ENCODE measurements at places on chromosomes 2 and 18.

DNA sequence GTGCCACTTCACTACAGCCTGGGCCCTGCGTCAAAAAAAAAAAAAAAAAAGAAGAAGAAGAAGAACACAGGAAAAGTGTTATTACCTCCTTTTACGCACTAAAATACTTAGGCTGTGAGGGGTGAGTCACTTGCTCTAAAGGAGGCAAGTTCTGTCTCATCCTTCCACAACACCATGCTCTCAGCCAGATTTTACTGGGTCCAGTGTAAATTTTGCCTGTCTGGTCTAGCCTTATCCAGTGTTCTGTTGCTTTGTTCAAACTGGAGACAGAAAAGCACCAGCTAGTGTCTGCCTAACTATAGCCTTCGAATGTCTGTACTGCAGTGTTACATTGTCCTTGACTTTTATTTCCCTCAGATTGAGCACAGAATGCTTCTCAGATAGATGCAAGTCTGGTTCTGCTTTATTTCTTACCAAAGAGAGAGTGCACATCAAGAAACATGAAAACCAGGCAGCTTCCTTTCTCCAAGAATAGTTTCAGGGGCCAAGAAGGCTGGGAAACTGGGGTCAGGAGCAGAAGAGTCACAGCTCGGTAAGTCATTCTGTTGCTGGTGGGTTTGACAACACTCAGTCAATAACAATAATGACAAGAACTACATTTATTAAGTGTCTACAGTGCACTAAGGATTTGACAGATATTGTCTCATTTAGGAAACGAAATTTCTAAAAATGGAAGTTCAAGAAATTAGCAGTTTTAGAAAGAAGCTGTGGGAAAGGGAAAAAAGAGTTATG, 3.1 kb upstream of the MSGN1 start:
- DNase-seq = no peak

GRCh38 chr2:3079959-3080948, 297.4 kb downstream of the EIPR1 start:
- no peak for DNase-seq

DNA sequence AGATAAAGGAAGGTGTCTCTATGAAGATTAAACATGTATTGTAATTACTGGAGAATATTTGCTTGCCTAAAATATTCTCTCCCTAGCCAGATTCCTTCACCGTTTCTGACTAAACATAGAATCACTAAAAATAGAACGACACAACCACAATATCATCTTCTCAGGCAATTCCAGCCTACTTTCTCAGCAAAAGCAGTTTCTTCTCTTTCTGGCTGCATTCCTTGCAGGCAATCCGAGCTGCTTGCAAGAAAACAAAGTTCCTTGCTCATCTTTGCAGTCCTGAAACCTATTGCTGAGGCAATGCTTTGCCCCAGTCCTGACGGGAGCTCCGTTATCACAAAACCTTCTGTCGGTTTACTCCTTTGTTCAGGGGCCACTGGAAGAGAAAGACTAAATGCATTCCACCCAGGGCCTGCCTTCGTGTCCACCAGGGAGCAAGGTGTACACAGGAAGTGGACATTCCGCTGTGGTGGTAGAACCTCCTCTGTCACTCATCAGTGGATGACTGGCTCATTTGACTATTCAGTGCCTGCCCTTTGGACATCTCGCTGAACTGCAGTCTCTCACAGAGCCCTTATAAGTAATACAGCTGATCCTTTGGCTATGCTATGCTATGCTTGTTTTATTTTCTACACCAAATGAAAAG, 239.2 kb upstream of the DOK6 start:
- DNase-seq = no peak

- DNase-seq = no peak
Observed at GRCh38 chr2:41990688-41991087, 57.1 kb upstream of the PKDCC start.

DNA sequence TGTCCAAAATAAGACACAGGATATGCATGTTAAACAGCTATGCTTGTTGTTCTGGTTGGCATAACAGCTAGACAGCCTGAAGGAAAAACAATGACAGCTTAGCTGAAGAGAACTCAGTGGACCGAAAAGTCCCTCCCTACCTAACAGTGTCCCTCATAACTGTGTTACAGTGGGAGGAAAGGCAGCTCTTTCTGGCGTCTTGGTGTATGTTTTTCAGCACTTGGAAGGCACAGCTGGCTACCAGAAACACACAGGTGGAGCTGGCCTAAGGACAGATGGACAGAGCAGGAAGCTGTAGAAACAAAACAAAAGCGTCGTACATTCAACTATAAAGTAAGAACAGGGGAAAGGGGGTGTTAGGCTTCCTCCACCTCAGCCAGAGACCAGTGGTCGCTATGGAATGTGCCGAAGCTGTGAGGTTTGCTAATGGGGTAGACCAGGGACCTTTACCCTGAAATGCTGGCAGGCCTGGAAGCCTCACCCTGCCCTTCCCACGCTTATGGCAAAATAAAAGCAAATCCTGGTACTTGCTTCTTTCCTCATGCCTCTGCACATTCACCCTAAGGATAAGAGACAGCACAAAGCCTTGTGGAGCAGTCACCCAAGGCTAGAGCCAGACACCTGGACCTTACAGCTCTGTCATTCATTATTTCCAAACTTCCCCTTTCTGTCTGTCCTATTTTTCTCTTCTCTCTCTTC, 103.5 kb upstream of the TRIB2 start:
- DNase-seq = no peak

- no peak for DNase-seq
Observed at GRCh38 chr2:144198116-144198515, 321.8 kb downstream of the ZEB2 start.

GRCh38 chr2:11807156-11808015, 61.0 kb downstream of the LPIN1 start:
- no peak for DNase-seq

DNA sequence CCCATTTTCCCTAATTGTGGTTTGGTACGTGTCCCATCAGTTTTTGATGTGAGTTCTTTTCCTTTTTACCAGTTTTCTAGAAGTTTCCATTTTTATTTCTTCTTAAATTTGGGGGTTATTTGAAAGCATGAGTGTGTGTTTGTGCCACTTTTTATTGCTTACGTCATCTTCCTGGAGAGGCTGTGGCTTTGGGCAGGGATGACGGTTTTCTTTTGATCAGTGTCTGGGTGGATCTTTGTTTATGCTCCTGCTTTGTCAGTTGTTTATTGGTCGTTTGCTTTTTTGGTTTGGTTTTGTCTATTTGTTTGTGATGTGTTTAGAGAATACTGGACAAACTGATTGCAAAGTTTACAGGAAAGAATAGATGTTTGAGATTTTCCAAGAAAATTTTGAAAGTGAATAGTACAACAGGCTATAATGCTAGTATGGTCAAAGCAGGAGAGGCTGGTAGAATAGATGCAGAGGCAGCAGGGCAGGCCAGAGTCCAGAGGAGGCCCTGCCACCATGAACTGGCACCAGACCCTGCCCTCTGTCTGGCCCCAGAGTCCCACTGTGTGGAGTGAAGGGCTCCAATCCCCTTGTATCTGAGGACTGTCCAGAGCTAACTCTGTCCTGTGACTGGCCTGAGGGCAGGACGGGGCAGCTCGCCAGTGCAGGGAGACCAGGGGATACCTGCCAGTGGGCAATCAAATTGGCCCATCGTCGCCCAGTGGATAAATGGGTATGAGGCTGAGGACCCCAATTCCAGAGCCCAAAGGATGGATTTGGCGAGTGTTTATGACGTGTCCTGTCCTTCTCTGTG, 23.4 kb upstream of the SNED1 start:
- DNase-seq = peak; percentile 52

- no peak for DNase-seq
Observed at GRCh38 chr2:10362096-10362897, 59.6 kb downstream of the HPCAL1 start.

All from CD4-positive, alpha-beta T cell treated with Interleukin-1 beta for 1 hour (primary cell).